SW480 (cell line): ENCODE measurements at places on chromosomes 3 and 15.
A peak's percentile ranks its signal among the peaks of the same experiment; 100 is the strongest.

DNA sequence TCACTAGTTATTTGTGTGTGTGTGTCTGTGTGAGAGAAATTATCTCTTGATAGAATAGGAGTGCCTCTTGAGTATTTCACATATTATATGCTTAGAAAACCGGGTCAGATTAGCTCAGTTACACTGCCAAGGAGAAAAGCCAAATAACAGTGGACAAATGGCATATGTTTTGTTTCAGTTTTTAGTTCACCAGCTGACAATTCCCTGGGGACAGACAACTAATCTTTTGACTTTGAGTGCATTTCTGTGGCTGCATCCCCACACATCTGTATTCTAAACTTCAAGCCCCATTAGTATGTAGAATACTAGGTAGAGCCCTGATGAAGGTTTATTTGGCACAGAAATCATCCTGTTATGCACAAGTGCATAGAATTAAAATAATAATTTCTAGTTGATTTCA, 227.7 kb upstream of the CNTN3 start:
- DNase-seq, result no peak

DNA sequence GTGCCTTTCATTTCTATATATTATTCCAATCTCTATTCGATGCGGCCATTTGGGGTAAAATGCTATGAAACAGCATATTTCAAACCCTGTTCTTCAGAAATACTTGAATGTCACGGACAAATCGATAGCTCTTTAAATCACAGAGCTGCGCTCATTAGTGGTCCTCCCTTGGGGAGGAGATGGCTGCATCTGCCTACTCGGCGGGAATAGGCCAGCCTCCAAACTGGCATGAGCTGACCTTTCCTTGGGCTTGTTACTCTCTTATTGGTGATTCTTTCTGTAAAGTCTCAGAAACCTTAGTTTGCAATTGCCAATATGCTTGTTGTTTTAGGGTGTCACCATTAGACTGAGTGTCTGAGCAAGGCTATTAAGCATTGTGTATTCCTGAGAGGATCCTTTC, 120.9 kb downstream of the BDH1 start:
- no peak for DNase-seq

DNA sequence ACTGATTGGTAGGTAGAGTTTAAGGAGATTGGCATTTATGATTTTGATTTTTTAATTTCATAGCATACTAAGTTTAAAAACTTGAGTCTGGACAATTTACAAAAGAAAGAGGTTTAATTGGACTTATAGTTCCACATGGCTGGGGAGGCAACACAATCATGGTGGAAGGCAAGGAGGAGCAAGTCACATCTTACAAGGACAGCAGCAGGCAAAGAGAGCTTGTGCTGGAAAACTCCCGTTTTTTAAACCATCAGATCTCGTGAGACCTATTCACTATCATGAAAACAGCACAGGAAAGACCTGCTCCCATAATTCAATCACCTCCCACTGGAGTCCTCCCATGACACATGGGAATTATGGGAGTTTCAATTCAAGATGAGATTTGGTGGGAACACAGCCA, 630.9 kb upstream of the NR2F2 start:
- no peak for DNase-seq

DNA sequence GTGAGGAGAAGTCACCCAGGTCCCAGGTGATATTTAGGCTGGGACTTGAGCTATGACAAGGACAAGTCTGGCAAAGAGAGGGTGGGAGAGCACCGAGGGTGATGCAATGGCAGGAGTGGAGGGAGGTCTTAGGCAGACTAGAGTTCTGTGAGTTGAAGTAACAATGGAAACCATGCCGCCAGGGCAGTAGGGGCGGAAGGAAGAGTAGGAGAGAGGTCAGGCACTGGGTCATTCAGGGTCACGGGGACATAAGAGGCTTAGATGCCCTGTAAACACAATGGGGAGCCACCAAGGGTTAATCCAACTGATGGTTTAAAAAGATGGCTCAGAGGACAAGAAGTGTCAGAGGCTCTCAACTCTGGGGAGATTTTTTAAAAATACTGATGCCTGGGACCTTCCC, 199.7 kb upstream of the LRTM1 start:
- no peak for DNase-seq

- DNase-seq, result peak; percentile 46
These were observed 1.3 kb downstream of the TLE3 start for GRCh38 chr15:70096215-70097062.

DNA sequence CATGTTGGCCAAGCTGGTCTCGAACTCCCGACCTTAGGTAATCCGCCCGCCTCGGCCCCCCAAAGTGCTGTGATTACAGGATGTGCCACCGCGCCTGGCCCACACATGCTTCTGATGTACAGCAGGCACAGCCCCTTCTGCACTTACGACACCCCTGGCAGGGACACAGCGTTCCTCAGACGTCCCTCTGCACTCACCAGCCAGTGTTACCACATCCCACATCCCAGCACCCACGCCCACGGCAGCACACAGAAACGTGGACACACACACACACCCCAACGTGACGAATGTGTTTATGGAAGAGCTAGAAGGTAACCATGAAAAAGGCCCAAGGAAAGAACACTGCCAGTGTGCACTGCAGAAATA, 576 bp upstream of the RPAP1 start:
- no peak for DNase-seq

DNA sequence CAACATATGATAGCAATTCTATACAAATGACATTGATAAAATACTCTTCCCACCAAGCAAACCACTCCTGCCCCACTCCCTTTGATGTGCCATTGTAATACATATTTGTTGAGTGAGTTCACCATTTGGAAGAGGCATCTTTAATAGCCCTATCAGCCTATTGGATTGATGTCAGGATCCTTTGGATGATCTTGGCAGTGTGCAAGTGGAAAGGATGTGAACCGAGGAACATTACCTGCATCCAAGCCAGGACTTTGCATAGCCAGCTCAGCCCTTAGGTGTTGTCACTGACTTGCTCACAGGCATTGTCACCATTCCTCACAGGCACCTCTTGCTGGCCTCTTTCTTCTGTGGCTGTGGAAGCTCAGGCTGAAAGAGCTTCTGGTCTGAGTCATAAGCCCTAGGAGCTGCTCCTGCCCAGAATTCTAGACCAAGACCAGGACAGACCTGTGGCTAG, 16.5 kb upstream of the TIMP4 start:
- peak; percentile 77 for DNase-seq

- DNase-seq, result no peak
These were observed 363.5 kb downstream of the FOXP1 start for GRCh38 chr3:71219744-71220638.

- no peak for DNase-seq
These were observed 246.6 kb upstream of the PROK2 start for GRCh38 chr3:72031581-72031980.

DNA sequence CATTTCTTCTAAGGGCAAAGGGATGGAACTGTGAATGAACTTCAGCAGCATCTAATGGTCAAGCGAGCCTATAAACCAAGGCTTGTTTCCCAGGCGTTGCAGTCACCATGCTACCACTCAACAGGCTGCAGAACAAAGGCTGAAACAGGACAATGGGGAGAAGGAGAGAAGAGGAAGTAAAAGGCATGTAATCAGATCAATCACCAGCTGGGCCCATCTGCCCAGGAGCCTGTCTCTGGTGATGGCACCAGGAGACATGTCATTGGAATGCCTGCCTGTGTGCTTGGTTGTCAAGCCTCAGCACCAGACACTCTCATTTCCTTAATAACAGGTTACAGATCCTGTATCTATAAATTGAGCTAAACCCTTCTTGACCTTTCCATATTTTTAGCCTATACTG, 81.7 kb upstream of the UMPS start:
- no peak for DNase-seq

DNA sequence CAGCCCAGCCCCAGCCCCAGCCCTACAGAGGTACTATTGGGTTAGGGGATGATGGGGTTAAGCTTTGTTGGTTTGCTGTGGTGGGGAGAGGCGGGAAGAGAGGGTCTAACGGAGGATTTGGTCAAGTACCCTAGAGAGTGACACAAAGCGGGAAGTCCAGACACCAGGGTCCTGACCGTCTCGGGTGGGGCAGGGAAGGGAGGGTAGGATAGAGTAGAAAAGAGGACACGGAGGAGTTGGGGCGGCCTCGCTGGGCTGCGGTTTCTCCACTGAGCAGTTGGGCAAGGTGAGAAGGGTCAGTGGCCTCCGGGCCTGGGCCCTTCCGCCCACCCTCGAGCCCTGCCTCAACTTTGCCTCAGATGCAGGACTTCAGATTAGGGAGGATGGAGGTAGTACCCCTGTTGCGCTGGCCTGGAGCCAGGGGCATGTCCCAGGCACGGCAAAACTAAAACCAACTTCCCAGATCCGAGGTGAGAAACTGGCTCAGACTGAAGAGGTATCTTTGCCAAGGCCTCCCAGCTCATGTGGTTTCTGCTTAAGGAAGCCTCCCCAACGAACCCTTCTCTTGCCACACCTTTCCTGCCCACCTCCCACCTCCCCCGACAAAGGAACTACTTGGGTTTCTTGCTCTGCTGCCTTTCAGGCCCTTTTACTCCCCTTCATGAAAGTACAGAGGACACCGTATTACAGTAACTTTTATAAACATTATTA, 551 bp downstream of the PML start:
- DNase-seq, result no peak

GRCh38 chr3:99084826-99085225, 183.3 kb upstream of the DCBLD2 start:
- DNase-seq, result no peak

DNA sequence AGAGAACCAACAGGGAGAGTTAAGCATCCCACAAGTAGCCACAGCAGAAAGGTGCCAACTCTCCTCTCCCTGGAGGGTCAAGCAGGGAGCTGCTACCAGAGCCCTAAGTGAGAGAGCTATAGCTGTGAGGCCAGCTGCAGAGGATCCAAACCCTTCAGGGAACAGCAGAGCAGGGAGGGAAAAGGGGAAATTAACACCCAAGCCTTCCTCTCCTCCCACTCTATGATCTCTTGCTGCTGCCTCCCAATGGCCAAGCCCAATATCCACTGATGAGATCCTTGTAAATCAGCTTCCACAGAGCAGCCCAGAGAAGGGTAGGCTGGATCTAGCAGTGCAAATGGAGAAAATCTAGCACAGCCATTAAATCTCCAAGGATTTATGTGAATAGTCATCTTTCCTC, 68.2 kb upstream of the THBS1 start:
- no peak for DNase-seq
